ENCODE measurements at places on chromosomes 1 and 21.

GRCh38 chr1:241847796-241848685 is at the start of gene EXO1:
Gene EXO1, plus strand, starts transcription at chr1:241848204. Its CDS starts 2,222 bp downstream, at chr1:241850426.
- peak; percentile 92 for DNase-seq

DNA sequence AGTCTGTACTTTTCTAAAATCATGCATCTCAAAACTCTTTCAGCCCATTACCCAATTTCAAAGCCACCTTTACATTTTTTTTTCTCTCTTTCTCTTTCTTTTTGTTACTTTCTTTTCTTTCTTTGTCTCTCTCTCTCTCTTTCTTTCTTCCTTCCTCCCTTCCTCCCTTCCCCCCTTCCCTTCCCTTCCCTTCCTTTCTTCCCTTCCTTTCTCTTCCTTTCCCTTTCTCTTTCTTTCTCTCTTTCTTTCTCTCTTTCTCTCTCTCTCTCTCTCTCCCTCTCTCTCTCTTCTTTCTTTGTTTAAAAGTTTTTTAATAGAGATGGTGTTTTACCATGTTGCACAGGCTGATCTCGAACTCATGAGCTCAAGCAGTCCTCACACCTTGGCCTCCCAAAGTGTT is 11.5 kb downstream of the ZMYM4 start:
- DNase-seq, result no peak

DNA sequence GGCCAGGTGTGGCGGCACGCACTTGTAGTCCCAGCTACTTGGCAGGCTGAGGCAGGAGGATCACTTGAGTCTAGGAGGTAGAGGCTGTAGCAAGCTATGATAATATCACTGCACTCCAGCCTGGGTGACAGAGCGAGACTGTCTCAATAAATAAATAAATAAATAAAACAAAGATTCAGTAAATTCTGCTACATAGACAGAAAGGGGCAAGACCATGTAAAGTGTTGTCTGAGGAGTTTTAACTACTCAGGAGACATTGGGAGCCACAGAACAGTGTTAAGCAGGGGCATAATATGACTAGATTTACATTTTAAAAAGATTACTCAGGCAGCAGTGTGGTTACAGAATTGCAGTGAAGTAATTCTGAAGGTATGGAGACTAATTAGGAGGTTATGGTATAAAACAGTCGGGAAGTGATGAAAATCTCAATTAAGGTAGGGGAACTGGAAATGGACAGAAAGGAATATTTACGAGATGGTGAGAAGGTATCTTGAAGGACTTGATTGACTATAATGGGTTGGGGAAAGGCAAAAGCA is 94.7 kb downstream of the ATP1B1 start:
- DNase-seq, result no peak

GRCh38 chr1:217019475-217019874 is 296.2 kb upstream of the ESRRG start:
- no peak for DNase-seq

GRCh38 chr1:103230061-103230460 is 121.7 kb upstream of the COL11A1 start:
- no peak for DNase-seq

- peak; percentile 65 for DNase-seq
Observed at GRCh38 chr21:46253610-46254124, 25.1 kb upstream of the LSS start.

DNA sequence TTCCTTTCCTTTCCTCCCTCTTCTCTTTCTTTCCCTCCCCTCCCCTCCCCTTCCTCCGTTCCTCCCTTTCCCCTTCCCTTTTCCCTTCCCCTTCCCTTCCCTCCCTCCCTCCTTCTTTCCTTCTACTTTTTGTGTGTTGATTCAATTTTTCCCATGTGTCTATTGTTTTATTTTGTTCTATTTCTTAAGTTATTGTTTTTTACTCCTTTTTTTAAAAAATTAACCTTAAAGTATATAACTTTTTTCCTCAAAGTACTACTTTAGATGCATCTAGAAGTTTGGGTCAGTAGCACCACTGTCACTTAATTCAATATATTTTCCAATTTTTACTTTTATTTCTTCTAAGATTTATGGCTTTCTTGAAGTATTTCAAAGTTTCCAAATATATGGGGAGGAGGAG is 448.2 kb upstream of the VAMP3 start:
- DNase-seq, result no peak

DNA sequence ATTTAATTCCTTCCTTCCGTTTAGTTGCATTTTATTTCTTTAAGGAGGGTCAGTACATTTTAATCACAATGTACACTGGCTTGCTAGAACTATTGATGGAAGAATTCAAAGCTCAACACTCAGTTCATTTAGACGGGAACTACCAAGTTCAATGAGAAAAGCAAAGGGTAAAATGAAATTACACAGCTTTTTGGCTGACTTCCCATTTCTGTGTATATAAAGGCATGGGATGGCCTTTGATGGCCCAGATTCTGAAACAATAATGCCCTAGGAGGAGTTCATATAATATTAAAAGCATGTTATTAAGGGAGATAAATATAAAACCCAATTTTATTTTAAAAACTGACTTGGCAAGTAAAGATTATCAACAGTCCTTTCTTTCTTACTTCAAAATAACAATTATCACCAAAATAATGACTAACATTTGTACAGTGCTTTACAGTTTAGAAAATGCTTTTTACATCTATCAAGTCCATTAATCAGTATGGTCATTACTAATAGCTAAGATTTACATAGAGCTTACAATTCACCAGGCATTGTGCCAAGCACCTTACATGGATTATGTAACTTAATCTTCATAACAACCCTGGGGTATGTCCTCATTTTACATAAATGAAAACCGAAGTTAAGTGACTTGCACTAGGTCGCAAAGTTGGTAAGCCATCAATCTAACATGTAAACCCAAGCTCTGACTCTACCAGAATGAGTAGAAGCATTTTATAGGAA is 402.4 kb downstream of the OMA1 start:
- DNase-seq, result no peak

GRCh38 chr1:174169342-174169741 is 10.0 kb downstream of the RABGAP1L start:
- no peak for DNase-seq

- peak; percentile 88 for DNase-seq
Observed at GRCh38 chr1:9593492-9594465, 5.1 kb downstream of the TMEM201 start.

- DNase-seq, result no peak
Observed at GRCh38 chr1:171899838-171900237, 58.5 kb downstream of the DNM3 start.

- DNase-seq, result peak; percentile 87
Observed at GRCh38 chr21:45820171-45821091, 161.1 kb upstream of the COL6A1 start.

- no peak for DNase-seq
Observed at GRCh38 chr1:208209896-208210589, 34.1 kb downstream of the PLXNA2 start.

DNA sequence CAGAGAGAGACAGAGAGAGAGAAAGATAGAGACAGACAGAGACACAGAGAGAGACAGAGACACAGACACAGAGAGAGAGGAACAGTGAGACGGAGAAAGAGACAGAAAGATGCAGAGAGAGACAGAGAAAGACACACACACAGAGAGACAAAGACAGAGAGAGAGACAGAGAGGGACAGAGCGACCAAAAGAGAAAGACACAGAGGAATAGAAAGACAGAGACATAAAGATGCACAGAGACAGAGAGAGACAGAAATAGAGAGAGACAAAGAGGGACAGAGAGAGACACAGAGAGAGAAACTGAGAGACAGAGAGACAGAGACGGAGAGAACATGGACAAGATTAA is 16.5 kb downstream of the WNT3A start:
- DNase-seq, result no peak

- DNase-seq, result no peak
Observed at GRCh38 chr1:158147869-158148268, 32.8 kb upstream of the CD1D start.

DNA sequence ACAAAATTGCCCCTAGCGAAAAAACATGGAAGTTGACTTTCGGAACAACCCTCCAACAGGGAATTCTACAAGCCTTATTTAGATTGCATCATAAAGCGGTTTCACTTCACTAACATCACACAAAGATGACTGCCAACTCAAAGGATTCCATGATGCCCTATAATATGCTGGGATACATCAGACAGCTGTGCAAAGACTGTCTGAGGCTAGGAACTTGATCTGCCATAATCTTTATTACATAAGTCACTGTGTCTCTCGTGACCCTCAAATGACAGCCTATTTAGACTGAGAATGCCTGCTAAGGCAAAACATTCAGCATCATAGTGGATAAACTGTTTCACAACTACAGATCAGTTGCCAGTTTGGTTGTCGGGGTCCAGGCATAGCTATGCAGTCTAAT is 23.8 kb downstream of the FH start:
- DNase-seq, result no peak

- no peak for DNase-seq
Observed at GRCh38 chr1:22031214-22031962, 21.1 kb upstream of the CDC42 start.

DNA sequence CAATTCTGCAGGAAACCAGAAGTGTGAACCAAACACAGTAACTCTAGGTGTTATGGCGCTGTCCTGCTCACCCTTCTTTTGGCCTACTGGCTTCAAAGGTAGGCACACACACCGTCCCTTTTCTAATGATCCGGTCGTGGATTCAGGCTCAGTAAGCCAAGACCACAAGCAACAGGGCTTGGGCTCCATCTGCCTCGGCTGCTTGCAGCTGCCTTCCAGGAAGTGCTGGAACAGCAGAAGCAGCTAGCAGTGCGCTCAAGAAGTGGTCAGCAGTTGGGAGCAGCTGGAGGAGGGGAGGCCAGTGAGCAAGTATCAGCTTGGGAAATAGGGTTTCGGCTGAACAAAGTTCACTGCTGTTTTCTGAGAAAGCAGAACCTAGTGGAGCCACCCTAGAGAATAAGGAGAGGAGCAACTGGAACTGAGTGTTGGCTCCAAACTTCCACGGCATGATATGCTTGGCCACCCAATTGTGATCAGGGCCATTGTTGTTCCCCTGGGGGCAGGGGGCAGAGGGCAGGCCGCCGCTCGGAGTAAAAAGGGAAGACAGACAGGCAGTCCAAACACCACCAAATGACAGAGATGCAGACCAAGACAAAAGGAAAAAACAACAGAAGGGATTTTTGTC is 173.4 kb downstream of the TOMM20 start:
- DNase-seq, result no peak

GRCh38 chr21:45523411-45524101 is 18.7 kb downstream of the SLC19A1 start:
- no peak for DNase-seq

- DNase-seq, result no peak
Observed at GRCh38 chr1:167118188-167118587, 24.3 kb downstream of the STYXL2 start.

- DNase-seq, result no peak
Observed at GRCh38 chr1:22629886-22630285, 6.5 kb upstream of the C1QA start.

Data from GM20000 (cell line).